ENCODE measurements at places on chromosomes 11 and 22.

DNA sequence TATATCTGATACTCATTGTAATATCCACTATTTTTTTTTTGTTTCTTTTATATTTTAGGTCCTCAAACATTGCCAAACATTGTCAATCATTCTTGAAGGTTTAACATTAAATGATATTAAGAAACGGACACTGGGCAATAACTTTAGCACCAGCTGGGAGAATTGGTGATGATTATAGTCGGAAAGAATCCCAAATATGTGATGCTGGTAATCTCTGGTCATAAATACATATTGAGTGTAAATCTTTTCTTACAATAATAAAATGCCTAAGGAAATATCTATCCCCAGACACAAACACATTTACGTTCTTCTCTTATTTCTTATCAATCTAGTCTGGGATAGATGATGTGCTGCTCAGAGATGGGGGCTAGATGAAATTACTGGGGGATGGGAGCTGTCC, 25.2 kb downstream of the OR51E2 start:
- no peak for DNase-seq

DNA sequence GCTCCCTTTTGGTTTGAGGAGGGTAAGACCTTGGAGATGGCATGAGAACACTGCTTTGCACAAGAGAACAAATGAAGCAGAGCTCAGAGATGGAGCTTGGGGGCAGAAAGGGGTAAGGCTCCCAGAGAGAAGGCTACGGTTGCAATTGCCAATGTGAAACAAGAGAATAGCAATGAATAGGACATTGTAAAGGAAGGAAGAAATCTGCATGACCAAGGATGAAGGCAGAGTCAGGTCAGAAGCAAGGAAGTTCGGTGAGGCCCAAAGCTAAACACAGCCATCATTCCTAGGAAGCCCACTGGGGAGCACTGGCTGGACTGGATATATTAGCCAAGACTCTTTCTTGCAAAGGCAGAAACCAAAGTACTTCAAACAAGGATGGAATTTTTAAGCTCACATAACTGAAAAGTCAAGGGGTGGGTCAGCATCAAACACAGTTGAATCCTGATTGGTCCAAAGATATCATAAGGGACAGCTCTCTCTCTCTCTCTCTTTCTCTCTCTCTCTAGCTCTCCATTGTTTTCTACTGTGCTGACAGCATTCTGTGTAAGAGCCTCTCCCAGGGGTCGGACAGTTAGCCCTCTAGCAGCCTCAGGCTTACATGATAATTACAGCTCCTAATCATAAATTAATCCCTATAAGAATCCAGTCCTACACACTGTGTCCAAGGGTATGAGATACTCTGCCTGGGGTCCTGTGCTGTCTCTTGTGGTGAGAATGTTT, 484.3 kb downstream of the SOX6 start:
- no peak for DNase-seq

DNA sequence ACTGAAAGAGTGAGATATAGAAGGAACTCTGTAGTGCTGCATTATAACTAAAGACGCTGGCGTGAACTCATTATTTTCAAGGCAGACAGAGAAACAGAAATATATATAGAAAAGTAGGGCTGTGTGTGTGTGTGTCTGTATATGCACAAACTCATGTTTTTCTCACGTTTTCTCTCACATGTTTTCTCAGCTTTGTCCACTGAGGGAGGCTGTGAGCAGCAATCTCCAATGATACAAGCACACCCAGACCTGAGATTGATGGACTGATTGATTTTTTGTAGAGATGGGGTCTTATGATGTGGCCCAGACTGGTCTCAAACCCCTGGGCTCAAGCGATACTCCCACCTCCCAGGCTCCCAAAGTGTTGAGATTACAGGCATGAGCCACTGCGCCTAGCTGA, 122.5 kb downstream of the SERGEF start:
- DNase-seq = no peak

GRCh38 chr11:128236506-128237498, 350.6 kb downstream of the ETS1 start:
- DNase-seq = no peak

- DNase-seq = no peak
Measured at GRCh38 chr22:48660790-48661740, 1166.6 kb downstream of the BRD1 start.

GRCh38 chr11:35103366-35104208, 35.4 kb upstream of the CD44 start:
- no peak for DNase-seq

GRCh38 chr11:67275606-67276409, 9.5 kb downstream of the GRK2 start:
- DNase-seq = no peak

DNA sequence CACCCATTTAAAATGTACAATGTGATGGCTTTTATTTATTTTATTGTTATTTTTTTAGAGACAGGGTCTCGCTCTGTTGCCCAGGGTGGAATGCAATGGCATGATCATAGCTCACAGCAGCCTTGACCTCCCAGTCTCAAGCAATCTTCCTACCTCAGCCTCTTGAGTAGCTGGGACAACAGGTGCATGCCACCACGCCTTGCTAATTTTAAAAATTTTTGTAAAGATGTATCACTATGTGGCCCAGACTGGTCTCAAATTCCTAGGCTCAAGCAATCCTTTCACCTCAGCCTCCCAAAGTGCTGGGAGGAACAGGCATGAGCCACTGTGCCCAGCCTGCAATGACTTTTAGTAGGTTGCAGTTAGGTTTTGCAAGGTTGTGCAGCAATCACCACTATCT, 14.3 kb downstream of the CLDN5 start:
- no peak for DNase-seq

DNA sequence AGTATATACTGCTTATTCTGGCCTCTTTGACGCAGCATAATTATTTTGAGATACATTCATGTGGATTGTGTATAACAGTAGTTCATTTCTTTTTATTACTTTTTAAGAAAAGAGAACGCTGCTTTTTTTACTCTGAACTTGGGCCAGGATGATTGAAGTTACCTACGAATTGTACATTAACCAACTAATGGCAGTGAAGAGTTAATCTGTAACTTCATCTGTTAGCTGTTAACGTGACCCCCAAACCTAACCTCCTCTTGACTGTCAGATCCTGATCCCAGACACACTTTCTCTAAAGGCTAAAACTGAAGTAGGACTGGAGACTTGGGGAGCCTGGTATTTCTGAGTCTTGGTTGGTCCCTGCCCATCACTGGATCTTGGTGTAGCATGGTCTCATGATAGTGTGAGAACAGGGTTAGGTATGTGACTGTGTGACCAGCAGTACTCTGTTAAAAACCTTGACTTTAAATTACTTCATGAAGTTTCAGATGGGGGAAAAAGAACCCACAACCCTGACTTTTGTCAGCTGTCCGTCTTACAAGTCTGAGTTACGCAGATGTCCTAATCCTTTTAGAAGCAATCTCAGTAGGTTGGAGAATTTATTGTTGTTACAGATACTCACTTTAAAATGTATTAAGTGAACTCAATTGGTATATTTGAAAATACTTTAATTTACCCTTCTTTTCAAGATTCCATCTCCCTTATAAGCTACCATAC, 39.4 kb downstream of the C22orf31 start:
- no peak for DNase-seq

- DNase-seq = no peak
Measured at GRCh38 chr22:29128891-29129807, 56.3 kb downstream of the KREMEN1 start.

GRCh38 chr11:72491001-72491400, 56.7 kb upstream of the CLPB start:
- DNase-seq = no peak
